ENCODE measurements at places on chromosomes 1 and 21. TPM values are rescaled to one million over a fixed set of nuclear protein-coding genes. Genes with fewer than 3 reads are reported as not detected.

DNA sequence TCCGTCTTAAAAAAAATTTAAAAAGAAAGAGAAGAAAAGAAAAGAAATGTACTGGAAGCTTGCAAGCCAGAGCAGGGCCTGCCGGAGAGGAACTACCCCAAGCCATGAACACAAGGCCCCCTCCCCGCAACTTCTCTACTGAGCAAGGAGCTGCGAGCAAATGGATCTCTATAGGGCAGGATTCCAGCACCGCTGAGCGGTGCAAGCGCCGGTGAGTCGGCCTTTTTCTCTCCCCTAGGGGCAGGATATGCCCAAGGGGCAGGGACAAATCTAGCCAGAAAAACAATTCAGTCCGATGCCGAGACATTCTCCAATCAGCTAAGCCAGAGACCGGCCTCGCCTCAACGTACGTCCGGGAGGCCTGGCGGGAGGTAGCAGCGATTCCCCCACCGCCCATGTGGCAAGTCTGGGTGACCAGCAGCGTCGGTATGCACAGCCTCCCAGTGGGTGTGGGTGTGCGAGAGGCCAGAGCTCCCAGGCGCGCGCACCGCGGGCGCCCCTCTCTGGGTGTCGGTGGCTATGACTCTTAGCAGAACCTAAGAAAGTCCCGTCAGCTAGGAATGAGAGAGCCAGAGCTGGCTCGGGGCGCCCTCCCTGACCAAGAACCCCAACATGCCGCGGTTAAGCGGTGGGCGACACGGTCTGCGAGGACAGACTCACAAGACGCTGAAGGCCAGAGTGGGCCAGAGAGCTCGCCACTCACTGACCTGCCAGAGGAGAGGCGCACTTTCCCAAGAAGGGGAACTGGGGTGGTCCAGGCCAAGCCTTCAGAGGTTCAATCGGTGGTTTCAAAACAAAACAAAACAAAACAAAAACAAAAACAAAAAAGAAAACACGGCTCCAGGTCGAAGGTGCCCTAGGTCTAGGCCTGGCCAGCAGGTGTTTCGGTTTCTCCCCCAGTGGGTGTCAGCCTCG is 1.9 kb downstream of the CSMD2 start:
- DNase-seq = no peak
- no peak overlapping the region for H3K27ac ChIP-seq
- peaks cover 5% of the 10 kb centered on the region for H3K4me1 ChIP-seq
- no peak overlapping the region for H3K4me3 ChIP-seq

- peaks cover 16% of the 10 kb centered on the region for H3K27me3 ChIP-seq
- DNase-seq = no peak
Measured at GRCh38 chr1:24216276-24217074, 29.4 kb upstream of the IFNLR1 start.

SLC25A24 gene
- 10.8 TPM for polyA plus RNA-seq

DNA sequence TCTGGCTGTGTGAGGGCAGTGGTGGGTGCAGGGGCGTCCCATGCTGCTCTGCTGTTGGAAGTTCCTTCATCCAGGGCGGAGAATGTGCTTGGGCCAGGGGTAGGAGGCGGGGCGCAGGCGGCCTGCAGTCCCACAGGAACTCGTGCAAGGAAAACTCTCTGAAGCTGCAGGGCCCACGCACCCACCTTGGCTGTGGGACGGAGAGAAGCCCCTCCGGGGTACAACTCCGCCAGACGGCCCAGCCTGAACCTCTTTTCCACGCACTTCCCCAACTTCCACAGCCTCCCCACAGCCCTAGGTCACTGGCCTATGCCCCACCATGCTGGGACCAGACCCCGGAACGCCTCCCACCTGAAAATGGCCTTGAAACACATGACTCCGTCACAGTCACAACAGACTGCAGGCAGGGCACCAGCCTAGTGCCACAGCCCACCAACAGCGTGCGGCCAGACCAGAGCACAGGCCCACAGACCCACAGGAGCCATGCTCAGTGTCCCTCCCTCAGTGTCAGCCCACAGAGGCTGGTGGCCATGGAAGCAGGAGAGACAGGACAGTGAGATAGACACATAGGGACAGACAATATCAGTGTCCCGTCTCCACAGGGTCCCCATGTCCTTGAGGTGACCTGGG is 47.8 kb downstream of the WNT9A start:
- H3K4me3 ChIP-seq = no peak overlapping the region
- peaks cover 4% of the 10 kb centered on the region for H3K27me3 ChIP-seq
- no peak for DNase-seq
- no peak overlapping the region for H3K27ac ChIP-seq
- H3K36me3 ChIP-seq = no peaks in the 10 kb centered on the region

DNA sequence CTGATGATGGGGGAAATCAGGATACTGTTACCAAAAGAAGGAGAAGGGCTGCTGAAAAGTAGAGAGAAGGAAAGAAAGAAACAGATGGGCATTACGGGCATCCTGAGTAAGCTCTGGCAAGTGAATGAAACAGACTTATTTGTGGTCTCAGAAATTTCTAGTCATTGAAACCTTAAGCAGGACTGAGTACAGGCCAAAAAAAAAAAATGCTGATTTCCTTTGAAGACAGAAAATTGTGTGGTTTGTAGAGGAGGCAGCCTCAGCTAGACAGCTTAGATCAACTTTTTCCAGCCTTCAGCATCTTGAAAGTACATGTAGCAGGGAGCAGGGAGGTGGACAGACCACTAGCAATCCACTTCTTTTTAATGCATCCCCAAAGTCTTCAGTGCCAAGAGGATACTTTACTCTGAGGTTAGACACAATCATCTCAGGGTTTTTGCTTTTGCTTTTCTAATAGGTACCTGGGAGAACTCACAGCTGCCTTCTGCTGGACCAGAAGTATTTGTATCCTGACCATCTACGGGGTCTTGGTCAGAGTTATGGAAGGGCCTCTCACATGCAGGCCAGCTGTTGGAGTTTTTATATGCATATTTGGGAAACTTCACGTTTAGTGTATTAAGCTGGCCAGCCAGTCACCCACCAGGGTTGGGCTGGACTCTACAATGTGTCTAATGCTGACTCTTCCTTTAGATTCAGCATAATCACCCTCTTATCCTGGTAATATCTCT is 10.6 kb upstream of the CAPZB start:
- no peak overlapping the region for H3K27ac ChIP-seq
- H3K4me1 ChIP-seq = peaks cover 10% of the 10 kb centered on the region
- H3K4me3 ChIP-seq = no peak overlapping the region
- H3K27me3 ChIP-seq = peaks cover 3% of the 10 kb centered on the region
- H3K36me3 ChIP-seq = peaks cover 3% of the 10 kb centered on the region

- peaks cover 2% of the 10 kb centered on the region for H3K4me1 ChIP-seq
- H3K27ac ChIP-seq = no peak overlapping the region
- no peak overlapping the region for H3K4me3 ChIP-seq
- H3K36me3 ChIP-seq = peaks cover 21% of the 10 kb centered on the region
- H3K27me3 ChIP-seq = peaks cover 2% of the 10 kb centered on the region
Measured at GRCh38 chr1:16461681-16462080, 21.2 kb downstream of the NECAP2 start.

GRCh38 chr1:68160021-68160420 is 72.3 kb downstream of the WLS start:
- no peaks in the 10 kb centered on the region for H3K4me1 ChIP-seq
- H3K27me3 ChIP-seq = peaks cover 1% of the 10 kb centered on the region
- H3K4me3 ChIP-seq = no peak overlapping the region
- no peak for DNase-seq
- H3K27ac ChIP-seq = no peak overlapping the region

CD55 gene
- 84.6 TPM for polyA plus RNA-seq

DNA sequence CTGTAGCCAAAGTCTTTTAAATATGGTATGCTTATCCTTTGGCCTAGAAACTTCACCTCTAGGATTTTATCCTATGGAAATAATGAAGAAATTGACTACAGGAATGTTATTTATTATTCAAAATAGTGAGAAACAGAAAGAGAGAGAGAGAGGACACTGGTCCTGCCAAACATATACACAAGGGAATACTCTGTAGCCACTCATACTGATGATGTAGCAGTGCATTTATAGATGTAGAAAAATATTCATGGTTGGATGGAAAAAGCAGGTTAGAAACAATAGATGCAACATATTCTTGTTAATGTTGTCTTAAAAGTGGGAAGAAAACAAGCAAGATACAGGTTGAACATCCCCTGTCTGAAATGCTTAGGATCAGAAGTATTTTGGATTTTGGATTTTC is 22.2 kb upstream of the EPHB2 start:
- H3K4me1 ChIP-seq = no peaks in the 10 kb centered on the region
- no peak overlapping the region for H3K27ac ChIP-seq
- H3K4me3 ChIP-seq = no peak overlapping the region

- H3K36me3 ChIP-seq = no peaks in the 10 kb centered on the region
- no peak overlapping the region for H3K4me3 ChIP-seq
Measured at GRCh38 chr1:59543211-59543668, 246.3 kb downstream of the FGGY start.

- H3K27ac ChIP-seq = no peak overlapping the region
- DNase-seq = no peak
- H3K27me3 ChIP-seq = no peaks in the 10 kb centered on the region
Measured at GRCh38 chr21:29342363-29342957, 43.7 kb downstream of the BACH1 start.

DNA sequence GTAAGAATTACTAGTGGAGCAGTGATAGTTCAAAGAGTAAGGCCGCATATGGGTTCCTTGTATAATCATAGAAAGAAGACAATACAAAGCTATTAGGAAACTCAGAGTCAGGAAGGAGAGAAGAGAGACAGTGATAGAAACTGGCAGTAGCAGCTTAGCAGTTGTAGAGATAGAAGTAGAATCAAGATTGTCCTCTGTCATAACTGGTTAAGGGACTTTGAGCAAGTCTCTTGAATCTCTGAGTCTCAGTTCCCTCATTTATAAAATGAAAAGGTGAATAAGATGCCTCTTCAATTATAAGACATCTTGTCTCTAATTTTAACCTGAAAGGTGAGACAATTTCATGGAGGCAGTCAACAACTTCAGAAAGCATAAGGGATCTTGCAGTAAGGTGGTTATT is 6.5 kb upstream of the RALGPS2 start:
- no peak for DNase-seq
- no peaks in the 10 kb centered on the region for H3K36me3 ChIP-seq
- H3K27me3 ChIP-seq = peaks cover 11% of the 10 kb centered on the region
- H3K27ac ChIP-seq = no peak overlapping the region

IARS2 gene
- polyA plus RNA-seq = 57.3 TPM

NPPA gene
- not detected for polyA plus RNA-seq

- peak overlapping the region; percentile 55 for H3K27ac ChIP-seq
- no peaks in the 10 kb centered on the region for H3K27me3 ChIP-seq
- peaks cover 62% of the 10 kb centered on the region for H3K4me1 ChIP-seq
- no peak for DNase-seq
- H3K36me3 ChIP-seq = no peaks in the 10 kb centered on the region
Measured at GRCh38 chr1:13812456-13813397, 112.7 kb downstream of the PRDM2 start.

- no peak for DNase-seq
- H3K27ac ChIP-seq = no peak overlapping the region
- H3K4me1 ChIP-seq = no peaks in the 10 kb centered on the region
- no peaks in the 10 kb centered on the region for H3K27me3 ChIP-seq
Measured at GRCh38 chr1:20884513-20884912, 97.4 kb upstream of the HP1BP3 start.

DNA sequence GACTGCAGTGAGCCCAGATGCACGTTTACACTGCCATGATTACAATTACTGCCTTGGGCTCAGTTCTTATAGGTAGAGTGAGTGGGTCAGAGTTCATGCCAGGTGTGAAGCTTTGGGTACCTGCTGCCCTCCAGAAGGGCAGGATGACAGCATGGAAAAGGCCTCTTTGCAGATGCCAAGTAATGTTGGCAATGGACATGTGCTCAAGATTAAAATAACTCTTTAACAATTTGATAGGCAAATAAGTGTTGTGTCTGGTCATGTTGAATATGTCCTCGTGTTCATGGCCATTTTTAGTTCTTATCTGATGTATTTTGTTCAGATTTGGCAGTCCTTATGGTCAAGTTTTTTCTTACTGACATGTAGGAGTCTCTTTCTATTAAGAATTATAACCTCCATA is 34.8 kb downstream of the S100B start:
- peak overlapping the region; percentile 43 for H3K27ac ChIP-seq
- H3K27me3 ChIP-seq = peaks cover 3% of the 10 kb centered on the region
- no peak overlapping the region for H3K4me3 ChIP-seq
- no peak for DNase-seq
- peaks cover 73% of the 10 kb centered on the region for H3K36me3 ChIP-seq

DNA sequence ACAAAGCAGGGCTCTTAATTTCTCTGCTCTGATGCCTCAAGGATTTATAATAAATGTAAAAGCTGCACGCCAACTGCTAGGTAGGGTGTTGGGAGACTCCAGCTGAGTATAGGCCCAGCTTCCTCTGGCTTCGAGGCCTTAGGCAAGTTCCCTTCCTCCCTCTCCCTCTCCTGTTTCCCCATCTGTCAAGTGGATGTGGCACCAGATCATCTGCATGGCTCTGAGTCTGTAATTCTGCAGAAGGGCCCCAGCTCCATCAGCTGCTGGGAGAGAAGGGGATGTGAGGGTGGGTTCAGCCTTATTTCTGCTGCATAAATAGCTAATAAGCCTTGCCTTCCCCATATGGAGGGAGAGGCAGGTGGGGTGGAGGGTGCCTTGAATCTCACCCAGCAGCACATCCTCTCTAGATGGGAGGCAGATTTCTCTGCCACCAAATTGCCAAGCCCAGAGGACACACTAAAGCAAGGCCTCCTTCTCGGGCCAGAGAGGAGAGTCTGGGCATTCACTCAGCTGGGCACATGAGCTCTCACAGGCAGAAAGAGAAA is 3.8 kb downstream of the TRIM62 start:
- no peak overlapping the region for H3K4me3 ChIP-seq
- H3K27me3 ChIP-seq = peaks cover 2% of the 10 kb centered on the region
- H3K36me3 ChIP-seq = peaks cover 4% of the 10 kb centered on the region
- DNase-seq = no peak
- peaks cover 28% of the 10 kb centered on the region for H3K4me1 ChIP-seq

GRCh38 chr1:161008869-161009510 is 12.0 kb downstream of the F11R start:
- H3K27me3 ChIP-seq = peaks cover 4% of the 10 kb centered on the region
- H3K4me3 ChIP-seq = no peak overlapping the region
- DNase-seq = no peak

DAB1 gene
- polyA plus RNA-seq = not detected

Data from immature natural killer cell (primary cell).